ENCODE measurements at places on chromosomes 16 and 17.
A peak's percentile ranks its signal among the peaks of the same experiment; 100 is the strongest.

DNA sequence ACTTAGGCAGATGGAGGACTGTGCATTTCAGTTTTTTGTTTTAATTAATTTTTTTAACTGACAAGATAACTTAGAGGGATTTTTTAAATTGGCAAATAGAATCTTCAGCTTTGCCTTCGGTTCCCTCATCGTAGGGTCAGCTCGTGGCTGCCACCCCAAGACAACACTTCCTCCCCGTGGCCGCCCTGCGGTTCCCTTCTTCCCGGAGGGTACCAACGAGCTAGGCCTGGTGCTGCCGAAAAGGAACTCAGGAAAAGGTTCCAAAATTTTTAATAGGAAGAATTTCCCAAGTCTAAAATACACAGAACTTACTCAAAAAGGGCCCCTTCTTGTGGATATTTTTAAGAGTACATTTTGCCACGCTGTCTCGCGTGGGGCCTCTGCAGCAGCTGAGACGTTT, 210.4 kb upstream of the CHMP6 start:
- DNase-seq = no peak

DNA sequence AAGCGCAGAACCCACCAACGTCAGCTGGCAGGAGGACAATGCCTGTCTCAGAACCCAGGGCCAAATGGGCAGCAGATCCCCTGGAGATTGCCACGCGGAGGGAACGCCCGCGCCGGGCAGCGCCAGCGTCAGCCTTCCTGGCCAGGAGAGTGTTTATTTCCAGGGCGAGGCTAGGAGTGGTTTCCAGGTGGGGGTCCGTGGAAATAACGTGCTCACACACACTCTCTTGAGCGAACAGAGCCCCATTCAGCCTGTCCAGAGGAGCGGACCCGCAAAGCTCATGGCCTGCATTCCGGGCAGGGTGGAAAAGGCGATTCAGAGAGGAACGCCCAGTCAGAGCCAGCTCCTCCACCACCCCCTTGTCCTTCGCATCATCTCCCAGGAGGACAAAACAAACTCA, 40.3 kb downstream of the SDK2 start:
- no peak for DNase-seq

DNA sequence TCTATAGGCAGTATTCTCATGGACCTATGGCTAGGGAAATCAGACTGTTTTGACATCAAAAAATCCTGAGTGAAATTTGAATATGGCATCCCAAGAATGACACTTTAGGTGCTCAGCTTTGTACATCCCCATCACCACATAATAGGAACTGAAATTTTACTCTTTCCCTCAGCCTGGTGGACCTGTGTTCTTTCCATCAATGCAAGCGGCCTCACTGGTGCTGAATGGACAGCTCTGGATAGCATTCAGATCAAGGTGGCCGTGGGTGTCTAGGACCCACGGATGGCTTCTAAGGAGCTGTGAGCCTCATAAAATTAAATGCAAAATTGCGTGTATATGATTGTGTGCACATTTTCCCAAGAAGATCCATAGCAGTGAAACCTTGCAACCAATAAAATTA, 152.6 kb downstream of the MAP2K6 start:
- DNase-seq = peak; percentile 35

- peak; percentile 78 for DNase-seq
These were observed 2.0 kb downstream of the ZNF319 start for GRCh38 chr16:57998486-57998885.

DNA sequence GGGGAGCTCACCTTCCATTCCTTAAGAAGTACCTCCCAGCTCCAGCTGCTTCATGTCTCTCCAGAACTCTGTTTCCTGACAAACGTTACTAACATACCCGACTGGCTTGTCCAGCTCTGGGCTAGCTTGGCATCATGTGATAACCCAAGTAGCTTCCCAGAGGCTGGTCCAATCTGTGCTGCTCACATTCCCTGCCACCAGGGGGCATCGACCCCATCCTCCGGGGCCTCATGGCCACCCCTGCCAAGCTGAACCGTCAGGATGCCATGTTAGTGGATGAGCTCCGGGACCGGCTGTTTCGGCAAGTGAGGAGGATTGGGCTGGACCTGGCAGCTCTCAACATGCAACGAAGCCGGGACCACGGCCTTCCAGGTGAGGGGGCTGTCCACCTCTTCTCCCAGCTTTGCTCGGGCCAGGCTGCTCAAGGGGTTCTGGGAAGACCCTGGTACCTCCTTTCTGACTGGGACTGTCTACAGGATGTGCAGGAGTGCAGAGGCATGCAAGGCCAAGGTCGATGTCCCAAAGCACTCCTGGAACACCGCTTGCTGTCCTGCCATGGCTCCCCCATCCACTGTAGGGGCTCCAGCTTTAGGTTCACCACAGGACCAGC, 7.6 kb downstream of the EPX start:
- DNase-seq = peak; percentile 41

DNA sequence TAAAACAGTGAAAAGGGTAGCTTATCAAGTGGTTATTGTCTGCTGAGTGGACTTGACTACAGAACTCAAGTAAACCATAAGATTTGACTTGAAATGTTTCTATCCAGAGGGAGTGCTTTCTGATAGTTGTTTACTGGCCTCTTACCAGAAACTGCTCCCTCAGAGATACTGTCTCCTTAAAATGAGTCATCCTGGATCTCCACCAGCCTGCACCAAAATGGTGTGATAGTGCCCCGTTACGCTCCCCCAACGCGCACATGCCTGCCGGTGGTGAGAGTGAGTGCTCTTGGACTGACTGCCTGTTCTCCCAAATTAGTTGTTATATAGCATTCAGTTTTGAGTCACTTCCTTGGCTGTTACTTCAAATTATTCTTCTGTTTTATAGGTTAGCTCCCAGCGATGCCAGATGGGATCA, 22.9 kb downstream of the PRCD start:
- DNase-seq = peak; percentile 78

DNA sequence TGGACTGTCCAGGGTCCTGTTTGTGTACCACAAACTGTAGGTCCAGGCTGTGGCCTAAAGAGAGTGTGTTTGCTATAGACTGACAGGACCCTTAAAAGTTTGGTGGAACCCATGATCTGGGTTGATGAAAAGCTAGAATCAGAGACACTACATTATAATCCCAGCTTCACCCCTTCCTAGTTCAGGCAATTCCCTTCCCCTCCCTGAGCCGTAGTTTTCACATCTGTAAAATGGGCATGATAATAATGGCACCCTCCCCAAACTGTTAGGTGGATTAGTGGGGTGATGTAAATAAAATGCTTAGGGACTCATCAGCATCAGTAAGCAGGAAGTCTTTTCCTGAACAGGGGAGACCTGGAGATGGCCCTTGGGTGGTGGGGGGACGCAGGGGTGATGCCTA, 2.5 kb downstream of the SCNN1B start:
- no peak for DNase-seq

GRCh38 chr17:43719578-43719977, 39.0 kb downstream of the SOST start:
- no peak for DNase-seq

DNA sequence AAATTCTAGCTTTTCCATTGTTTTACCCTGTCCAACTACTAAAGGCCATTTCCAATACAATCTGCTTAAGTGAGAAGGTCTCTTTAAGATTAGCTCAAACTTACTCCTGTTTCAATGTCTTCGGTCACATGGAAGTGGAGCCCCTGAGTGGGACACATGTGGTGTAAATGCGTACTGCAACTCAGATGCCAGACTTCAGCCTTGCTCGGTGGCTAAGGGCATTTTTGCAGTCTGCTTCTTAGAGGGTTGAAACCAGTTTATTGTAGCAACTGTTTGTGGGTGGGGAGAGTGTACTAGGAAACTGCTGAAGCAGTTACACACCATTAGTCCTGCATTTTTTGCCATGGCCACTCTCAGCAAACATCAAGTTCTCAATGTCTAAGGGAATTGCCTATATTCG, 140.6 kb downstream of the PARN start:
- no peak for DNase-seq
